ENCODE measurements at places on chromosomes 1 and 21.
A peak's percentile ranks its signal among the peaks of the same experiment; 100 is the strongest.

GRCh38 chr1:107941123-107941522 is 23.9 kb downstream of the VAV3 start:
- DNase-seq = no peak

- no peak for DNase-seq
Observed at GRCh38 chr1:223062177-223062576, 80.9 kb downstream of the TLR5 start.

DNA sequence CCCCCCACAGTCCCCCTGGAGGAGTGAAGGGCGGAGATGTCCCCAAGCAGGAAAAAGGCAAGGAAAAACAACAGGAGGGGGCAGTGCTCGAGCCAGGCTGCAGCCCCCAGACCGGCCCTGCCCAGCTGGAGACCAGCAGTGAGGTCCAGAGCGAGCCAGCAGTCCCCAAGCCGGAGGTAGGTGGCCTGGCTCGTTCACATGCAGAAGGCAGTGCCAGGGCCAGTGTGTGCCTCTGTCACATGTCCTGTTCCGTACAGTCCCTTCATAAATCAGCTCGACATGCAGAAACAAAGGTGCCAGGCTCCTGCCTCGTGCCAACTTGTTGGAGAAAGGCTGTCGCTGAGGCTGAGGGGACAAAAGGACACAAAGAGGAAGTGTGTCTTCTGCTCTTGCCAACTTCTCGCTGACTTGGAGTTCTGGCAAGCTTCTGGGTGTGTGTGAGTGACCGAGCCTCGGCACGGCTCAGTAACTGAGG is 24.1 kb upstream of the MPZL1 start:
- DNase-seq = no peak

DNA sequence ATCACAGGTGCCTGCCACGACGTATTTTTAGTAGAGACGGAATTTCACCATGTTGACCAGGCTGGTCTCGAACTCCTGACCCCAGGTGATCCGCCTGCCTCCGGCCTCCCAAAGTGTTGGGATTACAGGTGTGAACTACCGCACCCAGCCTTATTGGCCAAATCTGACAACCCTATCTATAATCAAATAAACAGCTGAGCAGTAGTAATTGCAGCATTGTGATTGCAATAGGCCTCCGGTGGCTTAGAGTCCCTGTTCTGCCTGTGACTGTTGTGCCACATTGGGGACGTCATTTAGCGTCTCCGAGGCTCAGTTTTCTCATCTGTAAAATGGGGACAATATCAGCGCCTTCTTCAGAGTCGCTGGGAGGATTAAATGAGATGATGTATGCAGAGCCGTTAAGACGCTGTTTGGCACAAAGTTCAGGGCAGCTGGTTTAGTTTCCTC is 569 bp upstream of the CAPN2 start:
- no peak for DNase-seq

- no peak for DNase-seq
Observed at GRCh38 chr1:67040405-67040804, 13.5 kb downstream of the SLC35D1 start.

- DNase-seq = no peak
Observed at GRCh38 chr1:22527555-22528296, 35.6 kb upstream of the EPHA8 start.

- DNase-seq = no peak
Observed at GRCh38 chr1:150152772-150153456, 3.2 kb downstream of the PLEKHO1 start.

- DNase-seq = no peak
Observed at GRCh38 chr1:172719694-172720138, 60.8 kb downstream of the FASLG start.

GRCh38 chr1:161071886-161072371 is 2.2 kb upstream of the ARHGAP30 start:
- DNase-seq = peak; percentile 43

DNA sequence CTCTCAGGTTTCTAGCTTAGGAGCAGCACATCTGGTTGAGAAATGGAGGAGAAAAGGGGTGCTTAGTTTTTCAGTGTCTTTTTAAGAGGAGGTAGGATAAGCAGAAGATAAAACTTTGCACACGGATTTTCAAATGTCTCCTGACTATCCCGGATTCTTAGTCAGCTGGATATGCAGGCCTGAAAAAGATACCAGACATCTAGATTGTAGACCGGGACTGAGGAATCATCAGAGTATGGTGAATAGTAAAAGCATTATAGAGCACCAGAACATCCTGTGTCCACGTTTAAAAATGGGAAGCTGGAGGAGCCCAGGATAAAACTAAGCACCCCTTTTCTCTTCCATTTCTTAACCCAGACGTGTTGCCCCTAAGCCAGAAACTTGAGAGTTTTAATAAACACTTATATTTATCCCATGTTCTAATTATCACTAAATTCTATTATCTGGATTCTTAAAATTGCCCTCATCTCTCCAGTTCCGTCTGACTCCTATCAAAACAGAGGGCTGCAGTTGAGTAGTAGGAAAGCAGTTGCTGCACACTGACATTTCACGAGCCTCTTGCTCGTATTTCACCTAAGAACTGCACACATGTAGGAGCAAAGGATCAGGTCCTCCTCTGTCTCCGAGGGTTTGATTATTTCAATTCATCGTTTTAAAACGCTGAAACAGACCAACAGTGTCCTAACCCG is 609 bp downstream of the PIGK start:
- no peak for DNase-seq

GRCh38 chr1:62247391-62248168 is 52.9 kb downstream of the L1TD1 start:
- no peak for DNase-seq

DNA sequence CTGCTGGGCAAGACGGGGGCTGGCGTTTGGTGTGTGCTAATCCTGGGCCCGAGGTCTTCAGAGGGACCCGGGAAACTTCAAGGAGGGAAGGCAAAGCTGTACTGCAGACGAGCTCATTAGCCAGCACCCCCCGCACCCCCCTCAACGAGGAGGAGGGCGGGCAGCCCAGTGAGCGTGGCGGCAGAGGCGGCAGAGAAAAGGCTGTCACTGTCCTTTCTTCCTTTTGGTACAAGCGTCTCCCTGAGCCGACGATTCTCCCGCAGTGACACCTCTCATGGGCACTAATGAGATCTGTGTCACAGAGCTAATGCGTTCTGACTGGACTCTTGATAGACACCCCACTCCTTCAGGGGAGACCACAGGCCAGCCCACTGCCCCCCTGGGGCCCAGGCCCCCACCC is 29.5 kb downstream of the DMAP1 start:
- no peak for DNase-seq

DNA sequence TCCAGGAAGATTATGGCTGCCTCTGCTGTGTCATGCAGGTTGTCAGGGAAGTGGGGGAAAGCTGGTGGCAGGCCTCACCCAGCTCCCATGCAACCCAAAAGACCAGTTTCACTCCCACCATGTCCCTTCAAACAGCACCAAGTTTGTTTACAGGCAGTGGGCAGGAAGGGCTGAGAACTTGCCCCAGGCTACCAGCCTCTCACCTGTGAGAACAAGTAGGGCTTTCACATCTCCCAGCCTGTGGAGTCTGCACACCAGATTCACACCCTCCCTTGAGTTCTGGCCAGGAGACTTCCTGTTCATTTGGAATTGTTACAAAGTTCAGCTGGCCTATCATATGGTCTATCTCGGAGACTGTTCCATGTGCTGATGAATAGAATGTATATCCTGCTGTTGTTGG is 27.8 kb downstream of the RPAP2 start:
- DNase-seq = no peak

DNA sequence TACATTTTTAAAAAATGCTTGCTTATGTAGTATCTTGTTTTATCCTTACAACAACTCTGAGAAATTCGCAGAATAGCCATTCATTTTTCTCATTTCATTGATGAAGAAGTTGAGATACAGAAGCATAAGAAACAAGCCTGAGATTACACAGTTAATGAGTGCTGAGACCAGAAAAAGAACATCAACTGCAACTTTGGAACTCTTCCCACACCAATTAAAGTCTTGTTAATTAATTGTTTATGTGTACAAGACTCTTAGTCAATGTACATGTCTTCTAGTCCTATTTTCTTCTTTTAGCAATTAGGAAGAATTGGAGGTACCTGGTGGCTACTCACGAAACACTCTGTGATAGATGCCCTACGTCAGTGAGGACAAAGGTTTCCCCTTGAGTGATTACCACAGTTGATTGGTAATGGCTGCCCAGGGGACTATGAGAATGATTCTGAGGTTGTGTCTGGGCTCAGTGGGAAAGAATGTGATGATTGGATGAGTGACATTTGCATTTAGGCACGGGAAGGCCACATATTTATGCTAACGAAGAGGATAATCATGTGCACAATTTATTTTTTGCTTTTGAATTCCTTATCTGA is 187.4 kb upstream of the KCNK2 start:
- DNase-seq = no peak

DNA sequence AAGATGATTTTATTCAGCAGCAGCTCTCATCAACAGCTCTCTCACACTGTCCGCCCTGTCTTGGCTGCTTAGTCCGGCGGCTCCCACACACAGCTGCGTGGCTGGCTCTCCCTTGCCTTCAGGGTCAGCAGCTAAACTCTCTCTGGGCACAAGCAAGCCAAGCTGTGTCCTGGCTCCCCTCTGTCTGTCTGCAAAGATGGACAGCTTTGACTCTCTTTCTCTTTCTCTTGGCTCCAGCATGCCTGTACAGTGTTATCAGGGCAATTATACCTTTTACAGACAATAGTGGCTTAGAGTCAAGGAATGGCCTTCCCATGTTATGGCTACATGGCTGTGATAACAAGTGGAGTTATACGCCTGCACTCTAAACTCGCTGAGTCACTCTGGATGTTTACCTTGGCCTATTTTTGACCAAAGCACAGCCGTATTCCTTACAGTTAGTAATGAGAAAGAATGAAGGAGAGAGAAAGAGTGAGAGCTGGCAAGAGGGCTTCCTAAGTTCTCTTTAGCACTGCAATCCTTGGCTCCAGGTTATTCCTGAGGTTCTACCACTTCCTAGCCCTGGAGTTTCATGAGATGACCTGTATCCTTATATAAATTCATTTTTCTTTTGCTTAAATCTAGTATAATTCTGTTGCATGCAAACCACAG is 59.9 kb upstream of the ZSWIM5 start:
- DNase-seq = no peak

DNA sequence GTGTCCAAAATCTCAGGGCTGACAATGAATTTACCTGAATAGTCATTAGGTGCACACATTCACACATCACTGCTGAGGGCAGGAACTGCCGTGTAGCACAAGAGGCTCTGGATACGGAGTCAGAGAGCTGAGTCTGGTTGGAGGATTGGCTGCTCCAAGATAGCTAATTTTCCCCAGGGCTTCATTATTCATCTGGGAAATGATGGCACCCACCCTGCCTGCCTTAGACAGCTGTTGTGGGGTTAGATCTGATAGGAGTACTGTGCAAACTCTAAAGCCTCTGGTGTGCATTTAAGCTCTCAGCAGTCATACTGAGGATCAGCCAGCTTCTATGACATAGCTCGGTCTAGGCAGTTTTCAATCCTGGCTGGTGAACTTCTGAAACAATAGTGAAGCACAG is 67.0 kb downstream of the LMX1A start:
- DNase-seq = no peak

DNA sequence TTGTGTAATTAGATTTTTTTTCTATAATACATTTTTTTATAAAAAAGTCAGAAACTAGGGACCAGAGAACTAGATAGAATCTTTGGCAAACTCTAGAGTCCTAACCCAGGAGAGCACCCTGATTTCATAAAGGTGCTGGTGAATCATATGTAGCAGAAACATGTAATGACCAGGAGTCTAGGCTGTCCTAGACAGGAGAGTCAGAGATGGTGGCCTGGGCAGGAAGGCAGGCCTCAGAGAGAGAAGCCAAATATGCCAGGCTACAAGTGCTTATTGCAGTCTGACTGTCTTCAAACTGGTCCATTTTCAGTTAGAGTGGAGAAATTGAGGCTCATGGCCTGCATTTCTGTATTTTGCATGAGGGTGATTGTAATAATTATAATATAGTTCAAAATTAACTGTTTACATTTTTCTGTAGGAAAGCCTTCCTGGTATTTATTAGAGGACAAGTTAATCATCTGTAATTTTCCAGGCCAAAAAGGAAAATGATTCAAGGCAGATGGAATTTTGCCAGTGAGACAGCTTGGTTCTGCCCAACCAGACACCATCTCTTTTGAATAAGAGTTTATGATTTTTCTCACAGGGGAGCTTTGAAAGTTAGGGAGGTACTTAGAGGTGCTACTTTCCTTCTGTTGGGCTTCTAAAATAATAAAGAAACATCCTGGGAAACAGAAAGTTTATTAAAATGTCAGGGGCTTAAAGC is 129.8 kb downstream of the S1PR1 start:
- DNase-seq = no peak

GRCh38 chr1:5765483-5765882 is 226.7 kb downstream of the NPHP4 start:
- DNase-seq = no peak

DNA sequence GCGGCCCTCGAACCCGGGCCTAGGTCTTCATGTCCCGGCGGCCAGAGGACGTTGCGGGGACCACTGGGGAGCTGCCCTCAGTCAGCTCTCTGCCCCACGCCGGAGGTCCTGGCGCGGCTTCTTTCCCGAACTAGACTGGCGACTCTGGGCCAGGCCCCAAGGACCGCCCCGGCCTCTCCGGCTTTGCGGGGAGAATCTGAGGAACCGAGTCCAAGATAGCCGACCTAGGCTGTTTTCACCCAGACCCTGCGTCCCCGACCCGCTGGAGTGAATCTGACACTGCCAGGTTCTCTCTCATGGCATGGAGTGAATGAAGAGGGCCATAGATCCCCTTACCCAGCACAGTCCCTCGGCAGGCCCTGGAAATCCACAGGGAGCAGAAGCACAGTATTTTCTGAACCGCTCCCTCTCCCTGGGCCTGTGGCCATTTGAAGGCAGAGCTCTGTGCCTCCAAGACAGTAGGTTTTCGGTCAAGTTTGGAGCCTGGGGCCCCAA is 9.9 kb upstream of the BARHL2 start:
- no peak for DNase-seq

- no peak for DNase-seq
Observed at GRCh38 chr1:40784141-40784770, 669 bp downstream of the KCNQ4 start.

DNA sequence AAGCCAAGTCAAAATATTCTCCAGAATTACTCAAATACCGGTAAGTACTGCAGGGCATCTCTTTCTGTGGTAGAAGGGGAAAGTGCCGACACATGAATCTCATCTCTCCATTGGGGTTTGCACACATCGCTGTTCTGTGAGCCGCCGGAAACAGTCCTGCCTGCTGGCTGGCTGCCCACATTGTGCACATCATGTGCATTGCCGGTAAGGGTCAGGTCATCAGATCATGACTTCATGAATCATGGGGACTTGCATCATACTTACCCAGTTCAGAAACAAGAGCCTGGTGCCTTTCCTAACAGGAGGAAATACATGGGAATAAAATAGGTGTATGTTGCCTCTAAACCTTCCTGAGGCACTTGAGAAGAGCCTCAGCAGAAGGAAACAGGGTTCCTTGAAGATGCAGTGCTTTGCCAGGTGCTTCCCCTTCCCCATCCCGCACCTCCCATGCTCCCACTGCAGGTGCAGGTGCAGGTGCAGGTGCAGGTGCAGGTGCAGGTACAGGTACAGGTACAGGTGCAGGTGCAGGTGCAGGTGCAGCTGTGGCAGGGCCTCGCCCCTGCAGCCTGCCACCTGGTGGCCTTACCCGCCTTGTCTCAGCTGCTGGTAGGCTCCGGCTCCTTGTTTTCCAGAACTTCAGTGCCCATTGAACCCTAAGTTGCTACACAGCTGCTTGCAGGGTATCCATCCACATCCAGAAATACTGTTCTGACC is 26.5 kb downstream of the GPR137B start:
- peak; percentile 41 for DNase-seq

All from stimulated activated CD4-positive, alpha-beta T cell treated with anti-CD3 and anti-CD28 coated beads, Interleukin-1b, Interleukin-23, amount 100 ng/mL, for 48 hours (primary cell).